ENCODE measurements at places on chromosomes 4 and X.

- no peak for DNase-seq
These were observed 442 bp downstream of the NDUFB11 start for GRCh38 chrX:47143894-47144625.

GRCh38 chrX:39582091-39582490, 515.7 kb downstream of the BCOR start:
- no peak for DNase-seq

DNA sequence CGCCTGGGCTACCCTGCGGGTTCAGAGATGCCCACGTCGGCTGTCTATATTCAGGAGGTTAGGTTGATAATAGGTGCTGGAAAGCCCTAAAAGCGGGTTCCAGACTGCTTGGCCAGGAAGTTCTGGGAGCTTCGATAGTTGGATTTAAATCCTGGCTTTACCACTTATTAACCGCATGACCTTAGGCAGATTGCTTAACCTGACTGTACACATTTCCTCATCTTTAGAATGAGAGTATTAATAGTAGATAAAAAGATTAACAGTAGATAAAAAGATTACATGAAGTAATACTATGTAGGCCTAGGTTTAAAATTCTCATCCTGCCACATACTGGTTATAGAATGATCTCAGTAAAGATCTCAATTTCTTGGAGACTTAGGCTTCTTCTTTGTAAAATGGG, 75.0 kb upstream of the ESX1 start:
- no peak for DNase-seq

- DNase-seq, result no peak
These were observed 128.5 kb downstream of the MAGEC2 start for GRCh38 chrX:142076633-142077032.

DNA sequence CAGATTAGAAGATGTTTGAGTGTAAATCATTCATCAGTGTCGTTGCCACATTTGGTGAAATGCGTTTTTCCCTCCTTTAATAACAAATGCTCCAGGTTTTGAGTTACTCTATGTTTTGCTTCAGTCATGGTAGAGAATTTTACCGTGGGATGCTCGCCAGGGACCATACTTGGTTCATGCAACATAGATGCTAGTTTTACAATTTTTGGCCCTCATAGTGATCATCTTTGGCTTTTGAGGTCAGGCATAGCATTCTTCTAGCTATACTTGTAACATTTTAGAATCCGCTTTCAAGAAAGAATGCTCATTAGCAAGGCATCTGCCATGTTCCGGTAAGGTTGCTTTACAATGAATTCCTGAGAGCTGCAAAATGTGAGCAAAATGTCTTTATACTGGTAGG, 147.2 kb downstream of the SPCS3 start:
- DNase-seq, result no peak

GRCh38 chr4:16264798-16265197, 38.5 kb upstream of the TAPT1 start:
- DNase-seq, result no peak

DNA sequence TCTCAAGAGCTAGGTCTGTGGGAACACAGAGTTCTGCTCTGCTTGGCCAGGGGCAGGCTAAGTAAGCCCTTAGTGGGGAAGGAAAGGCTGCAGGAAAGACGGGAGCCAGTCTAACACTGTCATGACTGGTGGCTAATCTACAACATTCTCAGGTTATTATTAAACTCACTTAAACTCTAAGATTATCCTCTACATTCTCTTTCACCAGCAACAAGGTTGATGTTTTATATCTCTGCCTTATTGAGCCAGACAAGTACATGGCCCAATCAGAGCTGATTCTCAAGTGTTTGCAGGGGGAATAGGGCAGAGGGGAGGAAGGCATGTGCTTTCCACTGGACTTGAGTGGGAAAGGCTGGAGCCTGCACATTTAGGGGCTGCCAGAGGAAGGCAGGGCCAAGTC, 50.9 kb upstream of the FAM241A start:
- DNase-seq, result no peak

GRCh38 chr4:108391701-108392455, 223.1 kb upstream of the LEF1 start:
- DNase-seq, result no peak

All from pulmonary artery endothelial cell (primary cell).